ENCODE measurements at places on chromosomes 4 and X. TPM values are rescaled to one million over a fixed set of nuclear protein-coding genes. Genes with fewer than 3 reads are reported as not detected.

EVC gene
- total RNA-seq = 33.0 TPM

ERCC6L gene
- total RNA-seq = 3.1 TPM

PCDH10 gene
- 0.38 TPM for total RNA-seq

SMR3B gene
- not detected for total RNA-seq

RXFP1 gene
- not detected for total RNA-seq

NR3C2 gene
- total RNA-seq = 8.9 TPM

VSIG4 gene
- total RNA-seq = not detected

SMARCA1 gene
- total RNA-seq = 31.3 TPM
